Urinary bladder (tissue), 4 donors: ENCODE measurements at places on chromosomes 16 and 17.

- no peak for DNase-seq
Observed at GRCh38 chr16:27799896-27800295, 250.0 kb downstream of the KATNIP start.

DNA sequence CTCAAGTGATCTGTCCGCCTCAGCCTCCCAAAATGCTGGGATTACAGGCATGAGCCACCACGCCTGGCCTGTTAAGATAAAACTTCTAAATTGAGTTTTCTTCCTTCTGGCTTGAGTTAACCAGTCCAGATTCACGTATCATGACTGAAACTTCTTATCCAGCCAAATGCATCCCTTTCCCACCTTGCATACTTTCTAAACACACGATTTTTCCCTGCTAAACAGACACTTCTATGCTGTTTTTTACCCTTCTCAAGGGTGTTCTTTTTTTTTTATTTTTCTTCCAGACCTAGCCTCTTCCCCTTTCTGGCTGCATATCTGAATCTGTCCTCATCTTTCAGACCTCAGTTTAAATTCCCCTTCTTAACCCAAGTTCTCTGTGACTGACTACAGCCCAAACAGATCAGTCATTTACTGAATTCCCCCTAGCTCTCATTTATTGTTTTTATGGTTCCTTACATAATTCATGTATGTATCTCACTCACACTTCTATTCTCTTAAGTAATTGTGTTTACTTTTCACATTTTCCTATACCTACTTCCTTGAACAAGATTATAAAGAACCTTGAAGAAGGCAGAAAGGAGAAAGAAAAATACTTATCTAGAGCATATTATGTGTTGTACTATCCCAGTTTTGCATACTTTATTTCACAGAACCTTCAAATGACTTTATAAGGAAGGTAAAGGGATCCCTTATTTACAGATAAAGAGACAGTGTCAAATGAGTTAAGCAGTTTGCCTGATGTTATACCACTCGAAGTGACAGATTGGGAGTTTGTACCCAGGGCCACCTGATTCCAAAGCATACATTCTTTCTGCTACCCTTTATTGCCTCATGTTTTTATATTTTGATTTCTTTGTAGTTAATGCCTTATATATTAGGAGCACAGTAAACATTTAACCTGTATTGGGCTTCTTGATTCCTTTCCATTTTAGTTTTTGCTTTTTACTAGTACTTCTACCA is 5.2 kb downstream of the EVI2B start:
- DNase-seq, result no peak

DNA sequence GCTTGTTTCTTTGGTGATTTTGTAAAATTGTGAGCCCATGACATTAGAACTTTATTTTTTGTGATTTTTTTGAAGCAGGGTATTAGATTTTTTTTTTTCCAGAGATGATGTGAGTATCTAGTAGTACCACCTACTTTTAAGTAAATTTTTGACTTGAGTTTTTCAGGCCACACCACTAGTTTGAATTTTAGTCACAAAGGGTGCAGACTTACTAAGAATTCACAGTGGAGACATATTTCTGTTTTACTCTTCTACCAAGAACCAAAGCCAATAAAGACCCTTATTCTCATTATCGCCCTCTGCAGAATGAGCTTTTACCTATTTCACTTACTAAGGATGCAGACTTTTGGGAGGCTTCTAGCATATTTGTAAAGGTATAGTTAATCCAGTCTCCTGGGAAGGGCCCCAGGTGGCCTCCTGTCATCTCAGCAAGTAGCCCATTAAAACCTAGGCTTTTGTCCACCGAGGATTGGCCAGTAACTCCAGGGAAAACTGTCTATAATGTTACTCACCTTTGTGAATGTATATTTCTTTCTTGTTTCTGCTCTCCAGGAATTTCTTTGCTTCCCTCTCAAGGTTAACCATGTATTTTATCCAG is 30.6 kb downstream of the NLK start:
- DNase-seq, result no peak

DNA sequence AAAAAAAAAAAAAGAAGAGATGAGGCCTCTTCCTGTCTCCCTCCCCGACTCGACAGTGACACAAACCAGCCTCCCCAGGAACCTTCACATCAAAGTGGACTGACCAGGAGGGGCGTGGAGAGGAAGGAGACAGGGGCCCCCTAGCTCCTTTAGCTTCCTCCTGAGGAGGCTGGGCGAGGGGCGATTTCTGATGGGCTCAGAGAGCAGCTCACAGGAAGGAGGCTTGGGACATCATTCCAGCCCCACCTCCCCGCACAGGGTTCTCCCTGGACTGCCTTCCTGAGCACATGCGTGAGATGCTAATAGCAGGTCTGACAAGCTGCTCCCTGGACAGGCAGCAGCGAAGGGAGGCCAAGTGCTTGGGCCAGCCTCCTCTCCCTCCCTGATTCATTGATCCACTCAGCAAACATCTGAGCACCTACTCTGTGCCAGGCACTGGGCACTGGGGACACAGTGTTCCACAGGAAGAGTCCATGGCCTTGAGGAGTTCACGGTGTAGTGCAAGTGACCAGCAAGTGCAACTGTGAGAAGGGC is 14.4 kb upstream of the DOK4 start:
- DNase-seq, result no peak

DNA sequence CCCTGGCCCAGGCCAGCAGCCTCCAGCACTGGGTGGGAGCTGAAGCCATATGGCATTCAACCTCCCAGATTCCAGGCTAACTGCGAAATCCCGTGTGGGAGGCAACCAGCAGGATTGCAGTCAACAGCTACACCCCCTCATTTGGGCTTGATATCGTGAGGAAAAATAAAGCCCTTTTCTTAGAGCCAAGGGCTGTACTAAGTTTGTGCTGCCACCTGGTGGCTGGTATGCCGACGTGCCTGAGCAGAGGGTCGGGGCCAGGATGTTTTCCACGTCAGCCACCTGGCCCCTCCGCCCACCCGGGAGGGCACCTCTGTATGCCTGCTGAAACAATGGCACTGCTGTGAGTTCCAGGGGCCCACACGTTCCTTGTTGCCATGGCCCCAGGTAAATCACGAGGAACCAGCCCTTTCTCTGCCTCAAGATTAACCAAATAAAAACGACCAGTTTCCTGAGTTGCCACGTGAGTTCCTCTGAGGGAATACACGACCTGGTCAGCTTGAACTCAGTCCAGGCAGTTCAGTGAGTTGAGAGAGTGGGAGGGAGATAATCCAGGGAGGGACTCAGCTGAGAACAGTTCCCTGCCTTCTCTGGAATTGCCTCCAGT is 9.0 kb downstream of the TMEM98 start:
- no peak for DNase-seq

DNA sequence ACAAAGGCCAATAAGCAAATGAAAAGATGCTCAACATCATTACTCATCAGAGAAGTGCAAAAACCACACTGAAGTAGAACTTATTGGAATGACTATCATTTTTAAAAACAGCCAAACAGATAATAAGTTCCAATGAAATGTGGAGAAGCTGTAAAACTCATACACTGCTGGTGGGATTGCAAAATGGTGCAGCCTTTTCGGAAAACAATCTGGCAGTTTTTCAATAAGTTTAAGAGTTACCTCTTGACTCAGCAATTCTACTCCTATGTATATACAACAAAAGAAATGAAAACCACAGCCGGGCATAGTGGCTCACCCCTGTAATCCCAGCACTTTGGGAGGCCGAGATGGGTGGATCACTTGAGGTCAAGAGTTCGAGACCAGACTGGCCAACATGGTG is 49.3 kb downstream of the AKAP10 start:
- DNase-seq, result no peak

GRCh38 chr16:56145369-56145768 is 45.9 kb upstream of the GNAO1 start:
- no peak for DNase-seq

GRCh38 chr17:63798572-63799106 is 24.7 kb downstream of the DDX42 start:
- DNase-seq, result no peak

- DNase-seq, result no peak
Observed at GRCh38 chr17:40322358-40323315, 13.7 kb downstream of the RARA start.

GRCh38 chr16:64882078-64882784 is 239.6 kb downstream of the CDH11 start:
- no peak for DNase-seq

GRCh38 chr17:74833501-74834377 is 25.9 kb downstream of the GRIN2C start:
- DNase-seq, result no peak

DNA sequence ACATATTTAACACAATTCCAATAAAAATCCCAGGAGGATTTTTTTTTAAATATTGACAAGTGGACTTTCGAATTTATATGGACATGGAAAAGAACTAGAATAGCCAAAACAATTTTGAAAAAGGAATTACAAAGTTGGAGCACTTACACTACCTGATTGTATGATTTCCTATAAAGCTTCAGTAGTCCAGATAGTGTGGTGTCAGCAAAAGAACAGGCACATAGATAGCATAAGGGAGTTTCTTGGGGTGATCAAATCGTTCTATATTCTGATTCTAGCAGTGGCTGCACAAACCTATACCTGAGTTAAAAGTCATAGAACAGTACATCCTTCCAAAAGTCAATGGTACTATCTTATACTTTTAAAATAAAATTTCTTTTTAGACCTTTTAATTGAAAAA is 66.4 kb upstream of the CES5A start:
- DNase-seq, result no peak

DNA sequence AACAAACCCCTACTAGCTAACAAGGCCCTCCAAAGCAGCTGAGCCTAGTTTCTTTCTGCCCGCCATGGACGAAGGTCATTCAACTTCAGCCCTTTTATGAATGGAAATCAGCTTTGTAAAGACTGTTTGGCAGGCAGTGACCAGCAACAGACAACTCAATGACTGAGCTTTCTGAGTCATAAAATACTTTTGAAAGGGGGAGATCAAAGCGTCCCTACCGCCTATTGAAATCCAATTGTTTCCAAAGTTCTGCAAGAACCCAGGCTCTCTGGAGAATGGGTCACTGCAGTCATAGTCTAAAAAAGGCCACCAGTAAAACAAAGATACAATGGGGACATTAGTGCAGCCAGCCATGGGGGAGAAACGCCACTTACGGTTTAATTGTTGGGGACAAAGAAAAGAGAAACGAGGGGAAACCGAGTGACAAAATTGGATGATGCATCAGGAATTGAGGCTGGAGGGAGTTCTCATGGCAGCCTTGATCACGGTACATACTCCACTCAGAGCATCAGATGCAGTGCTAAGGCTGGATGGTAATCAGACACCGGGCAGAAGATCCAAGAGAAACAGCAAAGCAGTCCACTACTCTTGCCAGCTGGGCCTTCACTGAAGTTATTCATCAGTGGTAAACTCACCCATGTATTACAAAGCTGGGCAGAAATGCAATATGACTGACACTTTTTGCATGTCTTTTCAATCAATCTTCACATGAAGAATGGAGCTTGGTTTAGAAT is 9.8 kb downstream of the ADAMTS18 start:
- DNase-seq, result no peak

DNA sequence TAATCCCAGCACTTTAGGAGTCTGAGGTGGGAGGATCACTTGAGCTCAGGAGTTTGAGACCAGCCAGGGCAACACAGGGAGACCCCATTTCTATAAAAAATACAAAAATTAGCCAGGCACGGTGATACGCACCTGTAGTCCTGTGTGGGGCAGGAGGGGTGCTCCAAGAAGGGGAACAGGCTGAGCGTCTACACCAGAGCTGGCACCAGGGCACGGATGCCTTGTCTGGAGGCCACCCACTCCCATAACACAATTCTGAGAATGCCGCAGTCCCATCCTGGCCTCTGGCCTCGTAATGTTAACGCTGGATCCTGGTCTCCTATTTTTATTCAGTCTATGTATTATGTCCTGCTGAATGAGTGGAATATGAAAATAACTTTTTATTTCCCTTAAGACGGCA is 161.3 kb downstream of the WSCD1 start:
- DNase-seq, result no peak

DNA sequence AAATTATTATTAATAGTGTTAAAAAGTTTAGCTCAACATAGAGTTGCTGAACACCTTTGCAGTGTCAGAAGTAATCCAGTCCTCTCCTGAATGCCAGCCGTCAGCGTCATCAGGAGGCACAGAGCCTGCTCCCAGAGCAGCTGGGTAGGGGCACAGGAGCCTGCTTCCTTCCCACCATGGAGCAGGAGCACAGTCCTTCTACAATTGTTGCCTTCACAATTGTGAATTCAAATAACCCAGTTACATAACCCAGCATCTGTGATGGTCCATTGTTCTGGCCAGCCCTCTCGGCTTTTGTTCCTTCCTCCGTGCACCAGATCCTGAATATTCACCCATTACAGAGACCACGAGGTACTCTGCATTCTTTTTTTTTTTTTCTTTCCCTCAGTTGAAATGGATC is 393.9 kb upstream of the MAF start:
- DNase-seq, result no peak

DNA sequence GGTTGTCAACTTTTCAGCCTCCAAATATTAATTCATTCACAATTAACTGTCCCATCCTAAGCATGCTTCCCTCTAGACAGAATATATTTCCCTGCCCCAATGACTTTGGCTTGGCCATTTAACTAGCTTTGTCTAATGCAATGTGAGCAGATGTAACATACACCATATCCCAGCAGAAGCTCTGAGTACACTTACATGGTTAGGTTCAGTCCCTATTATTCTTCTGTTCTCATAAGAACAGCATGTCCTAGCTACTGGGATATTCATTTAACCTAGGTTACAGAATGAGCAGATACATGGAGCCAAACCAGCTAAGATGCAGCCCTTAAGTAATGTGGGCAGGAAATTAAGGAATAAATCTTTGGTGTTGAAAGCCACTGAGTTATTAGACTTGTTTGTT is 31.8 kb downstream of the MED13 start:
- no peak for DNase-seq

DNA sequence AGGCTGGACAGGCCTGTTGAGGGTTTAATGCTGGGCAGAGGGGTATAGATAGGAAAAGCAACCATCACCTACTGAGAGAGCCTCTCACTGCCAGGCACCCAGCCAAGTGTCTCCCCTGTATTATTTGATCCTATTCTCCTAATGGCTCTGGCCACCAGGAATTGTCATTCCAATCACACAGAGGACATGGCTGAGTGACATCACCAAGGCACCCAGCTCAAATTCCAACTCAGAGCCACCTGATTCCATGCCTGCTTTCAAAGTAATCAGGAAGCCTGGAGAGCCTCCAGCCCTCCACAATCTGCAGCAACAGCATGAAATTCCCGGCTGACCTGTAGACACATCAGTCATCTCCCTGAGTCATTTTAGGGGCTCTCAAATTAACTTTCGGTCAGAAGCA is 368.9 kb upstream of the C16orf82 start:
- DNase-seq, result no peak

- no peak for DNase-seq
Observed at GRCh38 chr16:83899272-83899897, 470 bp downstream of the MLYCD start.

DNA sequence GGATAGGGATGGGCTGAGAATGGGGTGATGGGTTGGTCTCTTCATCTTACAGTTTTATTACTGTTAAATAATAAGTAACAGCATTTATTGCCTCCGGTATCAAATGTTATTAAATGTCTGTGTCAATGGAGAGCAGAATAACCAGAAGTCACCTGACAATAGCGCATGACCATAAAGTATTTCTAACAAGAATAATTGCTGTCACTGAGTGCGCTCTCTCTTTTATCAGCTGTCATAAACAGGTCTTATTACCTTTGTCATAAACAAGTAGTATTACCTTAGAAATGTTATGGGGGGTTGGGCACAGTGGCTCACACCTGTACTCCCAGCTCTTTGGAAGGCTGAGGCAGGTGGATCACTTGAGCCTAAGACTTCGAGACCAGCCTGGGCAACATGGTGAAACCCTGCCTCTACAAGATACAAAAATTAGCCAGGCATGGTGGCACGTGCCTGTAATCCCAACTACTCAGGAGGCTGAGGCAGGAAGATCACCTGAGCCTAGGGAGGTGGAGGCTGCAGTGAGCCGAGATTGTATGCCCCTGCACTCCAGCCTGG is 120.6 kb downstream of the MAP2K6 start:
- no peak for DNase-seq
